ENCODE measurements at places on chromosomes 12 and 14.

- no peak for ATAC-seq
These were observed 250.4 kb downstream of the C12orf75 start for GRCh38 chr12:105580821-105581352.

- no peak for ATAC-seq
These were observed 77.2 kb downstream of the BTG1 start for GRCh38 chr12:92068459-92068858.

GRCh38 chr12:77954206-77954555 is 123.5 kb downstream of the NAV3 start:
- ATAC-seq = no peak

GRCh38 chr12:121697093-121697698 is 15.4 kb upstream of the TMEM120B start:
- ATAC-seq = no peak

GRCh38 chr12:44240186-44240585 is 404.3 kb downstream of the TMEM117 start:
- no peak for ATAC-seq

DNA sequence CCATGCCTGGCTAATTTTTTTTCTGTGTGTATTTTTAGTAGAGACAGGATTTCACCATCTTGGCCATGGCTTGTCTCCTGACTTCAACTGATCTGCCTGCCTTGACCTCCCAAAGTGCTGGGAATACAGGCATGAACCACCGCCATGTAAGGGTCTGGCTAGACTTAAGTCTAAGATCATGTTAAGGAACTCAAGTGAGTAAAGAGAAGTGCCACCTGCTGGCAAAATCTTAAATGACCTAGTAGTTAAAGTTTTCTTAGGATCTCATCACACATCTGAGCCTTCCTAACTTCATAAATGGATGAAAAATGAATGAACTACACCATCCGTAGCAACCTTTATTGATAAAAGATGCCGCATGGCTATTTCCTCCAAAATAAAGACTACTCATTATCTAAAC is 1.7 kb upstream of the C12orf56 start:
- ATAC-seq = peak; percentile 42

DNA sequence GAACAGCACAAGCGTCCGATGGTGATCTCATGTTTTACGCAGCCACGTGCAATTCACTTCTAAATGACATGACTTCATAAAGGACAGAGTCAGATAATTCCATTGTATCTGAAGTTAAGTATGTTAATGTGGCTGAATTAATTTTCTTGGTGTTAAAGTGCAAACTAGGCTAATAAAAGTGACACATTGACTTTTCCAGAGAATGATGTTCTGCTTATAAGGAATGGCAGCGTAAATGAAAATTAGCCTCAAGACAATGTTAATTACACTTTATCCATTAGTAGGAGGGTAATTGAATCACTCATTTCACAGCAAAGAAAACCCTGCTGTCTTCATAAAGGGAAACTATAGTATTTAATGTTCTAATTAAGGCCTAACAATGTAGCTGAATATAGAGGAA is 426.5 kb downstream of the GLT1D1 start:
- no peak for ATAC-seq

DNA sequence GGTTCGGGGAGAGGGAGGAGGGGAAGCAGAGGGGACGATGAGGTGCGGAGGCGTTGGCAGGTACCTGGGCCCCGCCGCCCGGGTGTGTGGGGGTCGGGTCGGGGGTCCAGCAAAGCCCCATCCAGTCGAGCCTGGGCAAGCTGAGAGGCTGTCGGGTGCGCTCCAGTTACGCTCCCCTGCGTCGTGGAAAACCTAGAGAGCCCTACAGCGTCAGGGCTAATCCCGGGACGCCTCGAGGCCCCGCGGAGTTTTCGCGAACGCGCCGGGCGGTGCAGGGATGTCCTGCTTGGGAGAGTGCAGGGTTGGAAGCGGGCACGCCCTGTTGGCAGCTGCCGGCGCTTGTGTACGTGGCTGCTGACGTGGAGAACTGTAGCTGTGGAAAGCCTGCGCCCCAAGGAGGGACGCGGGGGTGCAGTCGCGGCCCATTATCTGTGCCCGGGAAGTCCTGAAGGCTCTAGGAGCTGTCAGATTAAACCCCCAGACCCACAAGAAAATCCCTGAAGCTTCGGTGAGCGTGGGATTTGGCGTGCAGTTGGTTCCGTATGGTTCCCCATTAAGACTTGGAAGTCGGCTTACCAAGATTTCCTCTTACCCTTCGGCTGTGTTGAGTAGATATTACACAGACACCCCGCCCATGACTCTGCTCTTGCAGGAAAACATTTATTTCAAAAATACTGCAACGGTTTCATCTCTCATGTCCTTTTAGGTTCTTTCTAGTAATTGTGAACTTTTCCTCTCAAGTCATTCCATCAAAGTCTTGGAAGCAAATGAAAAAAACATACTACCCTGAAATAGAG is 11.3 kb upstream of the SLC38A2 start:
- ATAC-seq = peak; percentile 81

GRCh38 chr14:75539561-75540478 is 17.6 kb downstream of the BATF start:
- peak; percentile 50 for ATAC-seq

- ATAC-seq = no peak
These were observed 1.2 kb downstream of the ZNF410 start for GRCh38 chr14:73887694-73888459.

GRCh38 chr12:55972042-55972441 is 1.8 kb upstream of the RAB5B start:
- ATAC-seq = no peak

GRCh38 chr12:67649261-67649569 is 670 bp downstream of the DYRK2 start:
- ATAC-seq = peak; percentile 20

Data from activated T-helper 17 cell treated with anti-CD3 and anti-CD28 coated beads, Interleukin-2, amount 50 U/mL, for 72 hours (primary cell).